Endothelial cell (in vitro differentiated cells): ENCODE measurements at places on chromosomes 7 and 10. TPM values are rescaled to one million over a fixed set of nuclear protein-coding genes. Genes with fewer than 3 reads are reported as not detected.

The PRTFDC1 gene
- total RNA-seq: 17.5 TPM

The TFR2 gene
- 1.0 TPM for total RNA-seq

The NOC3L gene
- 9.3 TPM for total RNA-seq

The SP8 gene
- 0.82 TPM for total RNA-seq

The HOXA9 gene
- total RNA-seq: 0.80 TPM

The HOXA11 gene
- total RNA-seq: not detected

The CALCR gene
- total RNA-seq: 0.62 TPM

The FANK1 gene
- total RNA-seq: 9.4 TPM

The OR2A7 gene
- total RNA-seq: 2.6 TPM

The LRRD1 gene
- 0.59 TPM for total RNA-seq

The BAMBI gene
- 13.3 TPM for total RNA-seq

The C10orf67 gene
- total RNA-seq: not detected
